ENCODE measurements at places on chromosomes 3 and 15.

DNA sequence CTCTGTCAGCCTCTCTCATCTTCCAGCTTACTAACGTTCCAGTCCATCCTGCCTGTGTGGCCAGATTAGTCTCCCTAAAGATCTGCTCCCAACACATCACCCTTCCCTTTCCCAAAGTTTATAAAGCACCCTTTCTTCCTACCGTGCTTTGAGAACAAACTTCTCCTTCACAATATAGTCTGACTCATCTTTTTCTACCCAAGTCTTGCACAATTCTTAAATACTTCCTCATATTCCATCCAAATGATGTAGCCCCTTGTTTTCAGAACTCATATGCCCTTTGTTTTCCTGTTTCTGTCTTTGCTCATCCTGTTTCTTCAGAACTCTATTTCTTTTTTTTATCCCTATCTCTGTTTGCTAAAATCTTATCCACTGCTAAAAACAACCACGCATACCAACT lies 326.8 kb downstream of the MFSD1 start:
- DNase-seq = no peak

DNA sequence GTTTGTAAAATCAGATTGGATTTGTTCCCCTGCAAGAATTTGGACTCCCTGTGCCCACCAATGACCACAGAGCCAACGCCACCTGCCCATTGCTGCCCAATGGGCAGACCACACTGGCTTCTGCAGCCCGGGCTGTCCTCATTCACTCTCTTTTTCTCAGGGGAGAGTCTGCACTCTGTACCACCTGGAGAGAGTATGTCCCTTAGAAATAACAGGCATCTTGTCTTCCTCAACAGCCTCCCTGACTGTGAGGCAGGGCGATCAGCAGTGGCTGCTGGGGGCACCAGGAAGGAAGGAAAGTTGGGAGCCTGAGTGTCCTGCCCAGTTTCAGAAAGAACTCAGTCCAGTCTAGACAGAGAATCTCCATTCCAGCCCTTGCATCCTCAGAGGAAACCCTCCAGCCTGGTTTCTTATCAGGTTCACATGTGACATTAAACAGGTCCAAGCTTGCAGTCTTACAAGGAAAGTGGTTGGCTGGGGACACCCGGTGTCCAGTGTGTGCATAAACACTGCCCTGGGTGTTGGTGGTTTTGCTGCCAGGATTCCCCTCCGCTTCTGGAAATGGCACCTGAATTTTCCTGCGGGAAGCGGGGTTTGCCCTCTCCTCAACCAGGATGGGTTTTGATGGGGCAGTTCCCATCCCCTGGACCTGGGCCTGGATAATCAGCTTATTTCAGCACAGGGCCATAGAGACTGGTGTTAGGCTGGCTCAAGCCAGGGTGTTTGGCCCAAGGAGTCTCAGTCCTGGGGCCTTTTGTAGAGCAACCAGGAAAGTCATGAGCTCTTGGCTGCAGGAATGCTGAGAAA lies 37.2 kb downstream of the SSUH2 start:
- no peak for DNase-seq

DNA sequence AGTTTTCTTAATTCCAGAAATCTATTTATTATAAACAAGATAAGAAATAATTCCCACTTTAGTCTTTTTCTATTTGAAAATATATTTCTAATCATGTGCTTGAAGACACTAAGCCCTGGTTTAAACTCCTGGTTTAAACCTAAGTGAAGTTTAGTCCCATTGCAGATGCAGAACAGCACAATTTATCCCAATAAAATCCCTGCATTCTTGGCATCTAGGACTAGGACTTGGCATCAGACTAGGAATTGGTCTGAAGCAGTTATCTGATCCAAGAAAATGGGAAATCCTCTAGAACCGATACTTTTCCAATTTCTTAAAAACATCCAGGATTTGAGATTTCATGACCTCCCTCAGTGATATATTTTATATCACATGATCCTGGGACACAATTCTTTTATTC lies 168.8 kb upstream of the VEPH1 start:
- DNase-seq = no peak

- no peak for DNase-seq
Observed at GRCh38 chr3:141335531-141336061, 32.7 kb upstream of the ZBTB38 start.

DNA sequence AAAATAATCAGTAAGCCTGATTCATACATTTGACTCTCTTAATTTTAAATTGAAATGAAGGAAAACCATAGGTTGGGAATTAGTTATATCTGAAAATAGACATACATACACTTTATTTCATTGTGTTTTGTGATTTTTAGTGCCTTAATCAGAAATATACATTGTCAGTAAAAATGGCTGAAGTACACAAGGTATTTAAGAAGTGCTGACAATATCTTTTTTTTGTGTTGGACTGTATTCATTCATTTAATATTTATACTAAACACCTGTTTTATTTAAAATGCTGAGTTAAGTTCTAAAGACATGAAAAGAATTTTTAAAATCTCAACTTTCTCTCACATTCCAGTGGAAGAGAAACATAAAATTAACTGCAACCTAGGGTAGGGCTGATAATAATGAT lies 413.3 kb downstream of the PLCL2 start:
- DNase-seq = no peak

DNA sequence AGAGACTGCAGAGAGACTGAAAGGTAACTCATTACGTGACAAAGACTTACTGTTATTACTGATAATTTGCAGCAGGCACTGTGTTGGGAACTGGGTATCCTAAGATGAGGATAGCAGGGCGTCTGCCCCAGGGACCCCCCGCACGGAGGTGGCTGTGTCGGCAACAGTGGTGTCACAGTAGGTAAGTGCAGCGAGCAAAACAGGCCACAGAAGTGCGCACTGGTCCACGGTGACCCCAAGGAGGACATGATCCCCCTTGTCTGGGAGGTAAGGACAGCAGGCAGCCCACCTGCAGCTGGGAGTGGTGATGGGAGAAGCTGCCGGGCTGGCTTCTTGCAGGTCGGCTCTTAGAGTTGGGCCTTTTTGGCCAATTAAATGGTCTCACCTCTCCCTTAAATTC lies 82.9 kb downstream of the FAM43A start:
- no peak for DNase-seq

GRCh38 chr3:114727373-114727772 lies 419.7 kb downstream of the ZBTB20 start:
- DNase-seq = no peak

DNA sequence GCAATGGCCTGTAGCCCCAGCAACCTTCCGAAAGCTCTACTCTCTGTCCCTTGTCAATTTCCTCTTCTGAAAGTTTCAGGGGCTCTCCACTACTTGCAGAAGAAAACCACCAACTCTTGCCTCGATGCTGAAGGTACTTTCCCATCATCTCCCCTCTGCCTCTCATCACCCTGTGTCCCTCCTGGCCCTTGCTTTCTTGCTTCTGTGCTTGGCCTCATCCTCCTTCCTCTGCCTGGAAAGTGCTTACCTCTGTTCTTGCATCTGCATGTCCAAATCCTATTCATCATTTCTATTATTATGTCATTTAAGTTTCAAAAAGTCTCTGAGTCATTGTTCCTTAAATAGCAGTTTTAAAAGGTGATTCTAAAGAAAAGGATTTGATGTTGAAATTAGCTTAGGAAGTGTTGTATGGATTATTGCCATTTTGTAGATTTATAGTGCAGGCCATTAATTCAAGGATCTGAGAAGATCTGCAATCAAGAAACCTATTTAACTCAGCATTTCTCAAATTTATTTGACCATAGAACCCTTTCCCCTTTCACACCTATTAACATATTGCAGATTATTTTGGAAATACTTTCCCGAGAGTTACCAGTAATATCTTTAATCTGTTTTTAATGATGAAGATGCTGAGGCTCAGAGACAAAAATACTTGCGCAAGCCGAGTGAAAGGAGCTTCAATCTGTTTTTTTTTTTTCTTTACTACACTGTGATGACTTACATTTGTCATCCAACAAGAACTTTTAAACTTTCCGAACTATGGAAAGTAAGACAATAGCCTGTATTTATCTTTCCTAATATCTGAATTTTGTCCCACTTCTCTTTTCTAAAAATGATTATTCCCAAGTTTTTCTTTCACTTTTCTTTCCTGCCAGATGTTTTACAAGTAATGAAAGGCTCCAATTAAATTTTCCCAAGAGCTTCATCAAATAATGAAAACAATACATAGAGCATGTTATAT lies 22.3 kb upstream of the CFAP161 start:
- DNase-seq = no peak

DNA sequence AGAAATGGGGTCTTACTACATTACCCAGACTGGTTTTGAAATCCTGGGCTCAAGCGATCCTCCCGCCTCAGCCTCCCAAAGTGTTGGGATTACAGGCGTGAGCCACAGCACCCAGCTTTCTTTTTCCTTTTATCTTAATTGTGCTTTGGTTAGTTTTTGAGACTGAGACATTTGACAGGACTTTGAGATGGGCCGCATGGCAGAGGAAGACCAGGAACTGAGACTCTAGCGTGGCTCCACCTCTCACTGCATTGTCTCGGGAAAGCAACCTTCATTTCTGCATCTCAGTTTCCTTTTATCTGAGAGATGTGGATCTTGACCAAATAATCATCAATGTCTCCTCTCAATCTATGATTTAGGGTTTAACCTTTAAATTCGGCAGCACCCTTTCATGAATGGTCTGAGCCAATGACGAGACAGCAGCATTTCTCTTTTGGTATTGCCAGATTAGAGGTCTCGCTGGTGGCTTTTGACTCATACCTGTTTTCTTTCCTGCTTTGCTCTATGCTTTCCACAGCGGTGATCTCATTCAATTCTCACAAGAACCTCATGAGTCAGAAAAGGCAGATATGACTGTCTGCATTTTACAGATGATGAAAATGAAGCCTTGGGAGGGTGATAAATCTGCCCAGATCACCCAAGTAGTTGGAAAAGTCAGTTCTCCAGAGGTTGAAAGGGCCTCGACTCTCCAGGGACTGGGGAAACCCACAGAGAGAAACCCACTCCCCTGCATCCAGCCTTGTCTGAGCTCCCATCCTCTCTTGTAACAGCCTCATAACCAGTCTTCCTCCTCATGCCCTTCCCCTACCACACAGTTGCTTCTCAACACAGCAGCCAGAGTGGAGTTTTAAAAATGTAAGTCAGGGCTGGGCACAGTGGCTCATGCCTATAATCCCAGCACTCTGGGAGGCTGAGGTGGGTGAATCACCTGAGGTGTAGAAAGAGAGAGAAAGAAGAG lies 84.8 kb upstream of the FOXB1 start:
- peak; percentile 9 for DNase-seq

- DNase-seq = no peak
Observed at GRCh38 chr3:11085093-11085840, 69.0 kb upstream of the HRH1 start.

- no peak for DNase-seq
Observed at GRCh38 chr3:189842681-189843602, 211.8 kb downstream of the TP63 start.

- DNase-seq = no peak
Observed at GRCh38 chr15:101494251-101494796, 4.8 kb upstream of the PCSK6 start.

- DNase-seq = no peak
Observed at GRCh38 chr15:78301828-78302227, 2.4 kb upstream of the SKIC8 start.

DNA sequence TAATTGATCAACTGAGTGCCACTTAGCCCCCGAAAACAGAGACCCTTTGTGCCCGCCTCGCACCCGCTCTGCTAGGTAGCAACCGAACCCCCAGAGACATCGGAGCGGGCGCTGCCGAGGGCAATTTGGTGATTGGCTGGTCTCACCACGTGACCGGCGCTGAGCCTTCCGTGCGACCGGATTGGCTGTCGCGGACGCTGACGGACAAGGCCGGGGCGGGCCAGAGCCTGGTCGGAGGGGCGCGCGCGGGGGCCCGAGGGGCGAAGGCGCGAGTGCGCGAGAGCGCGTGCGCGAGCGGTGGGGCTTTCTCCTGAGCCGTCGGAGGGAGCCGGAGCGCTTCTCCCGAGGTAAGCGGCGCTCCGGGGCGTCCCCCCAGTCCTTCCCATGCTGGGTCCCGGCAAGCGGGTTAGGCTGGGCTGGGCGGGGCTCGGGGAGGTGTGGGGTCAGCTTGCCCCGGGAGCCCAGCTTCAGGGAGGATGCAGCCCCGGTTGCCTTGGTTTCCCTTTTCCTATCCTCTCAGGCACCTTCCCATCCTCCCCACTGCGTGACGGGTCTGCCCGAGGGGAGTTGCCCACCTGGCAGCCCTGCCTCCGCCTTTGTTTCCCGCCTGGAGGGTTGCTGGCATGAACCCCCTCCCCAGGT lies at the start of gene TMEM108:
TSS of gene TMEM108 (plus strand) at position 303 of the 642 bp plus-strand sequence.
- no peak for DNase-seq

Measured in T-helper 22 cell (primary cell).